GOT3 (cell line): ENCODE measurements at places on chromosomes 4 and X.

- no peak for DNase-seq
Measured at GRCh38 chrX:22481436-22481835, 208.7 kb downstream of the CBLL2 start.

GRCh38 chr4:133145241-133145640 lies 3.9 kb upstream of the PCDH10 start:
- no peak for DNase-seq

GRCh38 chr4:166282081-166282770 lies 409.2 kb downstream of the TLL1 start:
- DNase-seq: no peak

DNA sequence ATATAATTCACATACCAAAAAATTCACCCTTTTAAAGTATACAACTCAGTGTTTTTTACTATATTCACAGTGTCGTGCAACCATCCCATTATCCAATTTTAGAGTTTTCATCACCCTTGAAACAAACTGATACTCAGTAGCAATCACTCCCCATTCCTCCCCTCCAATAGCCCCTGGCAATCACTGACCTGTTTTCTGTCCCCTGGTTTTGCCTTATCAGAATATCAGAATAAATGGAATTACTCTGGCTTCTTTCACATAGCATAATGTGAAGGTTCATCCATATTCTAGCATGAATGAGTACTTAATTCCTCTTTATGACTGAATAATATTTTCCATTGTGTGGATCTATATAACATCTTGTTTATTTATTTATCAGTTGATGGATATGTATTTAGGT lies 153.2 kb downstream of the AASDH start:
- no peak for DNase-seq

GRCh38 chr4:64200001-64200555 lies 209.2 kb downstream of the TECRL start:
- no peak for DNase-seq

GRCh38 chr4:129474698-129475097 lies 378.7 kb downstream of the C4orf33 start:
- DNase-seq: no peak

GRCh38 chr4:75698162-75698962 lies 25.2 kb upstream of the G3BP2 start:
- DNase-seq: no peak

DNA sequence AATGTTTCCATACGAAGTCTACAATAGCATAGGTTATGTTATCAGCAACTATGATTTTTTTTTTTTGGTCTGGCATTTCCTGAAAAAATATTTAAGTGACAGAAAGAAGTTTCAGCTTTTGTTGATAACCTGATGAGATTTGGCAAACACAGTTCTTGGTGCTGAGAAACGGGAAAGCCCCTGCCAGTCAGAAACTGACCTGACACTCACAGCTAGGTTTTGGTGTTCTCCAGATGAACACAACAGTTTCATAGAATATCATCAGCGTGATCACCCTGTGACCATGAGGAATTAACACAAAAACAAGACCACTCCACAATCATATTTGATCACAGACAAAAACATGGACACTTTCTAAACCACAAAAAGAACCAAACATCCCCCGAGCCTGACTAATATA lies 152.5 kb upstream of the DCAF8L1 start:
- DNase-seq: no peak

- no peak for DNase-seq
Measured at GRCh38 chr4:187183346-187183745, 459.7 kb upstream of the FAT1 start.

- no peak for DNase-seq
Measured at GRCh38 chr4:162683659-162684370, 482.9 kb downstream of the NAF1 start.

GRCh38 chrX:28997706-28998463 lies 410.6 kb downstream of the IL1RAPL1 start:
- no peak for DNase-seq

DNA sequence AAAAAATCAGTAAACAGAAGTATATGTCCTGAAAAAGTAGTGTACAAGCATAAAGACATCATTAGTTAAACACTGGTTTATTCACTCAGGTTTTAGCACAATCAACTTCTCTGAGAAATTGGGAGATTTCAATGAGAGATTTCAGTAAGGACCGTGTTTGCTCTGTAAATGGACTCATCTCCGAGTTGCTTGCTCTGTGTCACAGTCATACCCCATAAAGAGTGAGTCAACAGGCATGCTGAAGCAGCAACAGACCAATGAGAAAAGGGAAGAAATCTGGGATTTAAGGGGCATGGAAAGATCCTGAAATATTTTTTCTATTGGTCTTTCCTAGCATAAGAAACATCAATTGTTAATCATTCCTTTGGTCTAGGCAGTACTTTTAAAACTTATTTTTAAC lies 4.7 kb downstream of the GLUD2 start:
- DNase-seq: no peak

DNA sequence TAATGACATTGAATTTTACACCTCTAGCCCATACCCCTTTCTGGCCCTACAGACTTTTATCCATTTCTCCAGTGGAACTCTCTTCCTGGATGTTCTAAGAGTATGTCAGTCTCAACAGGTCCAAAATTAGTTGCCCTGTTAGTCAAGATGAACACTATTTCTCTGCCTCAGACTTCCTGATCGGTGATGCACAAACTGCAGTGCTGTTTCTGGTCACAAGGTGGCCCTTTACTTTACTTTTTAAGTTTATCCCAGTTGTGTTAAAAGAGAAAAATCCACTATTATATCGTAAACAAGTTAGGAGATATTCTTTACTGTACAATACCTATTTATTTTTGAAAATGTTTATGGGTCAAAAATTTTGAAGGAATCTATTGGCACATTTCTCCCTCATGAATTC lies 13.1 kb downstream of the TCEAL7 start:
- DNase-seq: no peak

DNA sequence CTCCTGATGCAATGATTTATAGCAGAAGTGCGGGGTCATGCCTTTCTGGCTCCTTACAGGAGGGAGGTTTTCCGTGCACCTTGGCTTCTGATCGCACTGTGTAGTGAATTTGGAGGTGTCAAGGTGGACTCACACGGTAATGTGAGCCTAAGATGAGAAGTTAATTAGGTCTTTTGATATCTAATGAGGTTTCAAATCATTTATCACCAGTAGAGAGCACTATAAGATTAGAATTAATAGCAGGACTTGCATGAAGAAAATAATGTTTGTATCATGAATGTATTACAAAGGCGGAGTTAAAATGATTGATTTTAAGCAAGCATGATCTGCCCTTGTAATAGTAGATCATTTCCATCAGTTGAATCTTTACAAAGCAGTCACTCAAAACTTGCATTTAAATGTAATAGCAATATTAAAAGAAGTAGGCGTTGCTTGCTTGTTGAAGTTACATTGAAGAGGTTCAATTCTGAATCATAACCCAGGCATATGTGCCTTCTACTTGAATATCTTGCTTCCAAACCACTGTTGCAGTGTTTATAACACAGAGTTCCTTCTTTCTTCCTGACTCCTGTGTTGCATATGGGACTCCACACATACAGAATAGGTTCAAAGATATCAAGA lies 152.1 kb downstream of the FMR1NB start:
- DNase-seq: no peak

- no peak for DNase-seq
Measured at GRCh38 chrX:44723426-44723825, 120.4 kb upstream of the DUSP21 start.

DNA sequence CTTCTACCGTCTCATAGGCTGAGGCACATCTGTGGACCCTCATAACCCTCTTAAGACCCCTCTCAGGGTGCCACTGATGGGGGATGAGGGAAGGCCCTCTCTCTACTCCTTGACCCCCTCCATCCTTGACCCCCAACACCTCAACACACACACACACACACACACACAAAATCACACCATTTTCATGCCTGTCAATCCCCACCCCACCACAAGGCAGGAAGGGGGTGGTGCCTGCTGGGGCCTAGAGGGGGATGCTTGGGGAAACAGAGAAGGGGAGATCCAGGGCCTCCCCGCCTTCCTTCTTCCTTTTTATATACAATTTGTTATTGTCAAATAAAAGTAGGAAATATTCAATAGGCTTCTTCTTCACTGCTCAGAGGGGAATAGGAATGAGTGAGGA lies 1.2 kb upstream of the EBP start:
- no peak for DNase-seq

GRCh38 chr4:92847026-92847425 lies 543.3 kb downstream of the GRID2 start:
- no peak for DNase-seq

DNA sequence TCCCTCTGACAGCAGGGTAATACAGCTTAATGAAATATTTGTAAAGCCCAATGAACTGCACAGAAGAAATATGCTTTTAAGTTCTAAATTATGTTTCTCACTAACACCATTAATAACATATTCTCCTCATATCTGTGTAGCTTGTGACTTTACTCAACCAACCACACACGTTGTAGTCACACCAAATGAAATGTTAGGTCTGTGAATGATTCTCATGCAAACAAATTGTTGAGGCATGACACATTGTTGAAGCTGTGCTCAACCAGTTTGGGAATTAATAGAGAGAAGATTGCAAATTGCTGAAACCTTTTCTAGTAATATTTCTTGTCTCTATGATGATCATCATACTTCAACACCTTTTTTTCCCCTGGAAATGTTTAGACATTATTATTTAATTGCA lies 645.9 kb downstream of the PCDH7 start:
- DNase-seq: no peak

DNA sequence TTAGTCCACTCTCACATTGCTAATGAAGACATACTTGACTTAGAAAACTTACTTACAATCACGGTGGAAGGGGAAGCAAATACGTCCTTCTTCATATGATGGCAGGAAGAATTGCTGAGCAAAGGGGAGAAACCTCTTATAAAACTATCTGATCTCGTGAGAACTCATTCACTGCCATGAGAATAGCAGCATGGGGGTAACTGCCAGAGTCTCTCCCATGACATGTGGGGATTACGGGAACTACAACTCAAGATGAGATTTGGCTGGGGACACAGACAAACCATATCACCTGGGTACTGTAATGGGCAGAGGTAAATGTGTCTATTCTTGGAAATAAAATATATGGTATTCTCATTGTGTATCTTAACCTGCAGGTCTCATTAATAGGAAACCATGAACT lies 711.6 kb upstream of the GRID2 start:
- DNase-seq: no peak

- DNase-seq: no peak
Measured at GRCh38 chr4:177077095-177077971, 232.3 kb upstream of the NEIL3 start.

- no peak for DNase-seq
Measured at GRCh38 chr4:15498356-15498755, 28.7 kb downstream of the CC2D2A start.

DNA sequence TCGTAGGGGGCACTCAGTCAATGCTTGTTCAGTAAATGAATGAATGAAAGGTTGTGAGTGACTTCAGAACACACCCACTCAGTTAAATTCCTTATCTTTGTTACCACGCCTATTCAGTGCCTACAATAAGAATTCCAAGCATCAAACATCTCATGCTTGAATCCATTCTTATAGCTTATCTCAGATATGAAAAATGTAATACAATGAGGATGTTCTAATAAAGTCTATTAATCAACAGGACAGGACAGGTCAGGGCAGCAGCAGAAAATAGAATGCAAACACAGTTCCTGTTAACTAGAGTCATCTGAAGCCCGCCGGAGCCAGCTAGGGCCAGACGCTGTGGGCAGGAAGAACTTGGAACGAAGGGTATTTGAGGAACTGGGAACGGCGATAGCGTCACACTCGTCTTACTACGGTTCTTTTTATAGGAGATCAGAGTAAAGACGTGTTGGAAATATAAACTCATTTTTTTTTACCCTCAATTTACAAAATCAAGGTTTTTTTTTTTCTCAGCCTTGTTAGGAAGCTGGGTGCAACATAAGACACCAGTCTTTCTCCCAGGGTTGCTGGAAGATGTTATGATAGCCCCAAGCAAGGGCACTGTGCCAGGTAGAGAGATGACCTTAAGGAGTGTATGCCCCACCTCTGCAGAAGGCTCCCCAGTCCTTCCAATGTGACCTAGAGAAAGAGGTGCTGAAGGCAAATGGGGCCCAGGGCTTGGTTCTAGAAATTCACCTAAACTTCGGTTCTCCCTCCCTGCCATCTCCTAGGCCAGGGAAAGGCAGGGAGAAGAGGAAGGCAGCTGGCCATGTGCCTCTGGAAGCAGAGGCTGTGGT lies 48.3 kb downstream of the SEL1L3 start:
- DNase-seq: no peak

DNA sequence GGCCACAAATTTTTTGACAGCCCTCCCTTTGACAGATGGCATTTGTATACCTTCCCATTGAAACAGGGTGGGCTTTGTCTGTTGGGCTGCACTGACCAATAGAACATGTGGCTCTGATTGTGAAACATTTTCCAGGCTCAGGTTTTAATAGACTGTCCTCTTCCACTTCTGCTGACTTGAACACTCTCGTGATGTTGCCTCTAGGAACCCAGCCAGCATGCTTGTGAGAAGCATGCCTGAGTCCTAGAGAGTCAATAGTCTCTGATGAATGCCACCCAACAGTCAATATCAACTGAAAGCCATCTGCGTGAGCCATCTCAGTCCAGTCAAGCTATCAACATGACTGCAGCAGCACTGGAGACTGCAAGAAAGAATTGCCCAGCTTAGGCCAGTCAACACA lies 290.0 kb downstream of the SLC7A11 start:
- no peak for DNase-seq

DNA sequence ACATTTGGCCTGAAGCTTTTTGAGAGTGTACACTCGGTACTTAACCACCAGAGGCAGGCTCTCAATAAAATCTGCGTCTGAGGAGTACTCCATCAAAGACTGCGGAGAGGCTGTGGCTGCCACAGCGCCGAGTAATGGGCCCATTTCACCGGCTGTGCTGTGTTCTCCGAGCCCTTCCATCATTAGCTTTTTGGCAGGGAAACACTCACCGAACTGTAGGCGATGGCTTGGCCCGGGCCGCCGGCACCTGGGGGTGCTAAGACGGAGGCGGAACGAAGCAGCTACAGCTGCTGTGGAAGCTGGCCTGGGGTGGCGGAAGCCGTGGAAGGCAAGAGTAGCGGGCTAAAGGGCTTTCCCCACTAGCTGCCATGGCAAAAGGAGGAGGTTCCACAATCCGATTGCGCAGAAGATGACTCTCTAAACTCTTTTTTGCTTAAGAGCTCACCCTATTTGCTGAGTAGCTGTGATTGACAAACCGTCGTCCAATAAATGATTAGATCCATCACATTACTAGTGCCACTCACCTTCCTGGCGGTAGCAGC lies 48.5 kb upstream of the PABPC1L2A start:
- no peak for DNase-seq

DNA sequence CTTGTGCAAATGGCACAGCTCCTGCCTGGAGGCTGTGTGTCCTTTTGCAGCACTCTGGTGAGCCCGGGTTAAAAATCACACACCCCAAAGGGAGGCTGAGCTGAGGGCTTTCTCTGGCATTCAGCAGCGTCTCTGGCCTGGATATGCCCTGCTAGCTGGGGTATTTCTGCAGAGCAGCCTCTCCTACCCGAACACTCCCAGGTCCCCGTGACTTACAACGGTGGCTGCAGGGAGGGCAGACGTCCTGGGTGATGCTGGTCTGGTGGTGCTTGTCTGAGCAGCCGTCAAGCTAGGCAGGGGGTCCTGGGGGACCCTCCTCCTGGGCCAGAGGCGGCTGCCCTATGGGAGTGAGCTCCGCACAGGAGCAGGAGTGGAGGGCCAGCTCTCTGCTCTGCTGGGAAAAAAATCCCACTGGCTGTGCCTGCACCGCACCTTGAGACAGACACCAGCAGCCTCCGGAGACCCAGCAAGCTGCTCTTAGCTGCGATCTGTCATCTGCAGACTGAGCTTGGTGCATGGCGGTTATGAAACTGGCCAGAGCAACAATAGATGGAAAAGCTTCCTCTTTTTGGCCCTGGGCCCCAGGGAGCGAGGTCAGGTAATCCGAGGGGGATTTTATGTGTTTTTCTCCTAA lies 41.3 kb upstream of the ASMTL start:
- DNase-seq: no peak
